ENCODE measurements at places on chromosomes 5 and 9.

DNA sequence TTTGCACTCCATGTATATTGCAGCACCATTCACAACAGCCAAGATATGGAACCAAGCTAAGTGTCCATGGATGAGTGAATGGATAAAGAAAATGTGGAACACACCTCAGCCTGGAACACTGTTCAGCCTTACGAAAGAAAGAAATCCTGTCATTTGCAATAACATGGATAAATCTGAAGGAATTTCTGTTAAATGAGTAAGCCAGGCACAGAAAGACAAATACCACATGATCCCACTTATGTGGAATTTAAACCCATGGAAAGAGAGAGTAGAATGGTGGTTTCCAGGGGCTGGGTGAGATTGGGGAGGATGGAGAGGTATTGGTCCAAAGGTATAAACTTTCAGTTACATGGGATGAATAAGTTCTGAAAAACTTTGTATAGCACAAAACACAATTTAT is 228.9 kb upstream of the CD180 start:
- no peak for DNase-seq

- no peak for DNase-seq
Measured at GRCh38 chr9:127014216-127014909, 99.8 kb downstream of the RALGPS1 start.

GRCh38 chr9:126854734-126855133 is 5.7 kb upstream of the ZBTB34 start:
- DNase-seq = no peak

GRCh38 chr5:141121985-141122384 is 367 bp downstream of the PCDHB4 start:
- DNase-seq = no peak

DNA sequence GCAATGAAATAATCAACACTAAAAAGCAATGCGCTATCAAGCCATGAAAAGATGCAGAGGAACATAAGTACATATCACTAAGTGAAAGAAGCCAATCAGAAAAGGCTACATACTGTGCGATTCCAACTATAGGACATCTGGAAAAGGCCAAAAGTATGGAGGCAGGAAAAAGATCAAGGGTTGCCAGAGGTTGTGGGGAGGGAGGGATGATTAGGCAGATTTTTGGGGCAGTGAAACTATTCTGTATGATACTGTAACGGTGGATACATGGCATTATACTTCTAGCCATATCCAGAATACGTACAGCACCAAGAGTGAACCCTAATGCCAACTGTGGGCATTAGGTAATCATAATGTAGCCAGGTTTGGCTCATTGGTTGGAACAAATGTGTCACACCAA is 50.0 kb upstream of the FAM120AOS start:
- DNase-seq = no peak

DNA sequence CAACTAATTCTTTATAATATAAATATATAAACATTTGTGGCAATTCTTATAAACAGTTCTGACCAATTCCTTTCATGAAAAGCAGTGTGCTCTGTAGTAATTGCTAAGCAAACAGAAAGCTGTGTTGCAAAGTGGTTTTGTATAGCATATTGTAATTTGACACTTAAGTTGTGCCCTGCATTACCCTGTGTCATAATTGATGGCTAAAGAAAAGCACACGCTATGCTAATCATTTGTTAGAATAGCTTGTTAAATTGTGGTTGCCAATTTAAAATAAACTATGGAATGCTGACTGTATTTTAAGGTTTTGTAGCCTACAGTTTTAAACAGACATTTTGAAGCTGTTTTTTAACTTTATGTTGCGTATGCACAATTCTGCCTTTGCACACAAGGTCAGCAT is 140.0 kb downstream of the PBX3 start:
- no peak for DNase-seq

- DNase-seq = no peak
Measured at GRCh38 chr5:176652136-176652535, 4.9 kb downstream of the TSPAN17 start.

GRCh38 chr9:77953590-77953989 is 78.0 kb downstream of the GNAQ start:
- no peak for DNase-seq

- no peak for DNase-seq
Measured at GRCh38 chr5:112303685-112304084, 115.4 kb downstream of the EPB41L4A start.

- no peak for DNase-seq
Measured at GRCh38 chr9:77770340-77770739, 122.2 kb upstream of the GNA14 start.

- DNase-seq = peak; percentile 68
Measured at GRCh38 chr9:96150324-96151227, 151.4 kb downstream of the HSD17B3 start.

DNA sequence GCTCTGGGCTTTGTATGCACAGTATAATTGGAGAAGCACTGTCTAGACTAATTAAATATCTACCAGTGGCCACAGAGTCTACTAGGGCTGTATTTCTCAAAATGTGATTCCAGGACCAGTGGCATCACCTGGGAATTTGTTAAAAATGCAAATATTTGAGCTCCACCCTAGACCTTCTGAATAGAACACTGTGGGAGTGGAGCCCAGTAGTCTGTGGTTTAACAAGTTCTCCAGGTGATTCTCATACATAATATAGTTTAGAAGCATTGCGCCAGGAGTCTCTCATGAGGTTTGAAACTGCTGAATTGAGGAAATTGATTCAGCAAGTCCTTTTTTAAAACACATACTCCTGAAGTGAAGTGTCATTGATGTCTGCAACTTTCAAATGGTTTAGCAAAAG is 74.7 kb downstream of the FCHO2 start:
- no peak for DNase-seq

GRCh38 chr5:29161399-29162291 is 2031.8 kb upstream of the CDH6 start:
- no peak for DNase-seq

- DNase-seq = no peak
Measured at GRCh38 chr5:51225789-51226742, 157.2 kb upstream of the ISL1 start.

- no peak for DNase-seq
Measured at GRCh38 chr5:154076240-154076922, 37.6 kb downstream of the MFAP3 start.

DNA sequence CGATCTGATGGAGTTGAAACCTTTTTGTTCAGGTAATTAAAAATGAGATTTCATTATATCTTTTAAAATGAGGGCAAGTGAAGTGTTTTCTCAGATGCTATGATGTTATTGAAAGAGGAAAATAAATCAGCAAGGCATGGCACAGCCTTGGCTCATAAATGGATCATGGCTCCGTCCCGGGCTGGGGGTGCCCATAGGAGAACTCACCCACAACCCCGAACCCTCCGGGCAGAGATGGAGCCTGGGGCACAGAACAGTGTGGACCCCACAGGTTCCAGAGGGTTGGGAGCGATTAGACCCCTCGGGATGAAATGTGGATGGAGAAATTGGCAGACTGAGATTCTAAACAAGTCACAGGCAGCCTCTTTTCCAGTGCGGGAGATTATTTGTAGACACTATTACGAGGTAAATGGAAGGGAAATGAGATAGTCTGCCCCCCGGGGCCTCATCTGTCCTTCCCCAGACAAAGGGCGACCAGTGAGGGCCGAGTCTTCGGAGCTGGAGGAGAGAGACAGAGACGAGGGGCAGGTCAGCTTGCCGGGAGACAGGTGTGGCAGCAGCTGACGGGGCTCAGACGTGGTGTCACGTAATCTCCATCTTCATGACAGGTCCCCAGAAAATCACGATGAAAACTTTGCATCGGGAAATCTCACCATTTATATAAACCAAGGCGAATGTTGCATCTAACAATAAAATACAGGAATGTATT is 33.7 kb downstream of the NDUFS6 start:
- DNase-seq = no peak

DNA sequence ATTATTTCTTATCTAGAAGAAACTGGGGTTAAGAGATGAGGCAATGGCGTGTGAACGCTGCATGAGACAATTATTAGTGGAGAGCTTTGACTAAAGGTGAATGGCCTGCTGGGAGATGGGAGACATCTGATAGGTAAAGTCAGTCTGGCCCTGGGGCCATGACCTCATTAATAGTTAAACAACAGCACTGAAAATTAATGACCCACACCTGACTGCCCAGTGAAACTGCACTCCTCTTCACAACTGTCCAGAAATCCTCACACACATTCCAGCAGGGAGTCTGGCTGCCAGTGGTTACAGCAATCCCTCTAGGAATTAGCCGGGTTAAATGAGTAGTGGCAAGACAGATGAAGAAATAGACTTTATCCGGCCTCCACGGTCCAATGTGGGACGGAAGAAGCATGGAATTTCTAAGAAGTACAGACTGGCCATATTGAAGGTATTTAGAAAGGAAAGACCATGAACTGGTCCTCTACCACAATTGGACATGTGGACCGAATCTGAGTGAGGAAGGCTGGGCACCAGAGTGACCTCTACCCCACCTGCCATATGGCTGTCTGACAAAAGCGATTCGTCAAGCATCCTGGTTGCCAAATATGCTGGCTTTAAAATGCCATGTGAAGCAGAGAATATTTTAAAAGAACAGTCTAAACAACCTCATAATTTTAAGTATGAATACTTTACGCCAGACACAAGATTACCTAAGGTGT is 138.4 kb downstream of the EFNA5 start:
- DNase-seq = no peak

DNA sequence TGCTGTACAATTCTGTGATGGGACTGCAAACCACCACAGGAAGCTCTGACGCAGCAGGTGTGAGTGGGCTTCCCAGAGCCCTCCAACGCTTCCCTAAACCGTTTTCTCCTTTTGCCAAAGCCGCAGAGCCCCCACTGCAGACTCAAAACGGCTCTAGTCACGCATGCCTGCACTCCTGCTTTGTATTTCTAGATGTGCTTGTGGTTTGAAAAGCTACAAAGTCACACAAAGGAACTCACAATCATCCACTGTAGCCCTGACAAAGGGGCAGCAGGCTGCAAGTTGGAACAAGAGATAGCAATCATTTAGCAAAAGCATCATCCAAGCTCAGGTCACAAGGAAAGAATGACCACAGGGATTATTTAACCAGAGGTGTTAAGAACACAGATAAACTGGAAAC is 79.3 kb downstream of the PTPN3 start:
- peak; percentile 27 for DNase-seq

GRCh38 chr9:115604831-115605483 is 487.0 kb upstream of the TNC start:
- DNase-seq = no peak

DNA sequence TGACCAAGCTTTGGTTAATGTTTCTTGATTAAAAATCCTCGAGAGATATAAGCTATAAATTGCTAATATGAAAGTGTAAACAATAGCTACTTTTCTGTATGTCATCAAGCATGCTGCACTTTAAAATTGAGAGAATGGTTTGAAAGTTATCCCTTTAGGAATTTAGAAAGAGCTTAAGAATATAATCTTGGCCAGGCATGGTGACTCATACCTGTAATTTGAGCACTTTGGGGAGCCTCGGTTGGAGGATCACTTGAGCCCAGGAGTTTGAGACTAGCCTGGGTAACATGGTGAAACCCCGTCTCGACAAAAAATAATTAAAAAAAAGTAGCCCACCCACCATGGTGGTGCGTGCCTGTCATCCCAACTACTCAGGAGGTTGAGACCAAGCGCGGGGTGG is 12.2 kb upstream of the MROH2B start:
- no peak for DNase-seq

- no peak for DNase-seq
Measured at GRCh38 chr9:93656426-93657239, 80.2 kb downstream of the PHF2 start.

- no peak for DNase-seq
Measured at GRCh38 chr5:100832252-100833230, 70.5 kb downstream of the ST8SIA4 start.

Measured in activated naive CD8-positive, alpha-beta T cell treated with anti-CD3 and anti-CD28 coated beads, Interleukin-2, amount 50 U/mL, for 24 hours (primary cell).